Stomach (tissue), 19 donors: ENCODE measurements at places on chromosomes 4 and X.

DNA sequence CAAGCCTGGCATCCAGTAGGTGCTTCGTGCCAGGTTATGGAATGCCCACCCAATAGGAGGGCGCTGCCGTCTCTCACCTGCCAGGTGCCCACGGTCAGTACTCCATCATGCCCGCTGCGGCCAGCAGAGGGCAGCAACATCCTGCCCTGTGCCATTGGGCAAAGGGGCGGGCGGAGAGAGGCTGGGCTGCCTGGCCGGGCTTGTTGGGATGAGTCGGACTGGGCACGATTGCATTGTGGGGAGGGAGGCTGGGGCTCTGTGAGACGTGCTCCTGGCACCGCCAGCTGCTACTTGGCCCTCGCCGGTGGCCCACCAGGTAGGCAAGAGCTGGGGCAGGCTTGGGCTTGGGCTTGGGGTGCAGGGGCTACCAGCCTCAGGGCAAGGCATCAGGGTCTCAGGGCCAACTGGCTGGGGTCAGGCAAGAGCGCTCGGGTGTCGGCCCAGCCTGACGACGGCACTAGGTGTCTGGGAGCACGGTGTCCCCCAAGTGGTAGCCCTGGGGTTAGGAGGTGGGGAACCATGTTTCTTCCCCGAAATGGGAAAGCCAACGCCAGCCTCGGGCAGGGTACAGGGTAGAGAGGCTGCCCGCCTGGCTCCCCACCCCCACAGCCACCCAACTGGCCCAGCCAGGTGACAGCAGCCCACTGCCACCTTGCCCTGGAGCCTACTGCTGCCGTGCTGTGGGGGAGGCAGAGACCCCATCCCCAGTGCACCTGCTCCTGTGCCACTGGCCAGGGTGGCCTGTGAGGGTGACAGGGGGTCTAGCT, at the start of gene PLXNB3:
PLXNB3 (plus strand) TSS at position 261 of the 767 bp plus-strand sequence. CDS start 1,287 bp downstream, outside the sequence.
- H3K27me3 ChIP-seq: peaks cover 3% of the 10 kb centered on the region
- peaks cover 34% of the 10 kb centered on the region for H3K4me1 ChIP-seq
- peak; percentile 89 for DNase-seq
- peak within 1 kb of the TSS; percentile 34 for H3K4me3 ChIP-seq
- no peaks in the 10 kb centered on the region for H3K36me3 ChIP-seq

DNA sequence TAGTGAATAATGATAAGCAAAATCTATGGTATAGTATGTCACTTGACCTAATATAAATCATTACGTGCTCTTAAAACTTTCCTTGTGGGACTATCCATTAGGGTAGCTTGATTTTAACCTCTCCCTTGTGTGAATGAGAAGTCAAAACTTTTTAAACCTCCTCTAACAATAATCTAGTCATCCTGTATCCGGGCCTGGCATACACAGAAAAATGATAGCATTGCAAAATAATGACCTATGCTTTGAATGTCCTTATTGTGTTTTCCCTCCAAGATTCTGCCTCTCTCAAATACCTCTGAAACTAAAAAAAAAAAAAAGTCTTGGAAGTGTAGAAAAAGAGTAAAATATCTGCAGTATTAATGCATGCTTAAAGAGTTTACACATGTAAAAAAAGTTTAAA, 250.0 kb upstream of the NDST3 start:
- DNase-seq: no peak
- no peaks in the 10 kb centered on the region for H3K27me3 ChIP-seq
- H3K4me1 ChIP-seq: no peaks in the 10 kb centered on the region
- no peak overlapping the region for H3K4me3 ChIP-seq

DNA sequence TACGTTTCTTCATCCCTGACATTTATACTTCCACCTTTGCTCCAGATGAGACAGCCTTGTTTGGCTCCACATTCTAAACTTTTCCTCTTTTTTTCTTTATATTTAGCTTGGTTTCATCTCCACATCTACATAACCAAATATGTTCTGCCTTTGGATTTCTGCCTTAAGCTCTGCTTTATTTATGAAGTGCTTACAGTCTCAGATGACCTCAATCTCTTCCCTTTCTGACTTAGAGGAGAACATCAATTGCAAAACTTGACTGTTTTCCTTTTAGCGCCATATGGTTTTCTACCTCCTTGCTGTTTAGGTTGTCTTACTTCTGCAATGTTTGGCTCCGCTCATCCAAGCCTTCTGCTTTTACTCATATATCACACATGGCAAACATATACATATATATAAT, 7.5 kb downstream of the ASB5 start:
- peaks cover 8% of the 10 kb centered on the region for H3K4me1 ChIP-seq
- no peak overlapping the region for H3K4me3 ChIP-seq
- no peak for DNase-seq
- no peaks in the 10 kb centered on the region for H3K27me3 ChIP-seq

- H3K4me1 ChIP-seq: peaks cover 40% of the 10 kb centered on the region
- H3K36me3 ChIP-seq: peaks cover 33% of the 10 kb centered on the region
- no peak overlapping the region for H3K27ac ChIP-seq
- DNase-seq: no peak
- H3K27me3 ChIP-seq: no peaks in the 10 kb centered on the region
Measured at GRCh38 chr4:80062527-80062926, 10.5 kb downstream of the ANTXR2 start.

DNA sequence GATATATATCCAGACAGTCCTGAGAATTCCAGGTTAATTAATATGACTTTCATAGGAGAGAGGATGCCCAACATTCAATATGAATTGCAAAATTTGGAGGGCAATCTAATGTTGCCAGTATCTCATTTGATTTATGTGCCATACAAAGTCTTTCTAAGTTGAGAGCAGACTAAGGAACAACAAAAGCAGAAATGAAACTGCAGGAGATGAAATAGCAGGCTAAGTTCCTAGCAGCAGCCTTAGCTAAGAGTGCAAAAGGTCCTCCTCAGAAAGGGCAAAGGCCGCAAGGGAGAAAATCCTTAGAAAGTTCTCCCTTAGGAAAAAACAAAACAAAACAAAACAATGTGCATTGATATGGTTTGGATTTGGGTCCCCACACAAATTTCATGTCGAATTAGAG, 602.9 kb upstream of the HTR2C start:
- H3K27ac ChIP-seq: no peak overlapping the region
- no peaks in the 10 kb centered on the region for H3K36me3 ChIP-seq
- H3K27me3 ChIP-seq: no peaks in the 10 kb centered on the region
- no peaks in the 10 kb centered on the region for H3K4me1 ChIP-seq
- no peak overlapping the region for H3K4me3 ChIP-seq

GRCh38 chr4:8103421-8104390, 54.9 kb downstream of the ABLIM2 start:
- no peaks in the 10 kb centered on the region for H3K4me1 ChIP-seq
- no peak for DNase-seq
- H3K27me3 ChIP-seq: peaks cover 22% of the 10 kb centered on the region
- no peaks in the 10 kb centered on the region for H3K36me3 ChIP-seq
- no peak overlapping the region for H3K4me3 ChIP-seq
- H3K27ac ChIP-seq: no peak overlapping the region

DNA sequence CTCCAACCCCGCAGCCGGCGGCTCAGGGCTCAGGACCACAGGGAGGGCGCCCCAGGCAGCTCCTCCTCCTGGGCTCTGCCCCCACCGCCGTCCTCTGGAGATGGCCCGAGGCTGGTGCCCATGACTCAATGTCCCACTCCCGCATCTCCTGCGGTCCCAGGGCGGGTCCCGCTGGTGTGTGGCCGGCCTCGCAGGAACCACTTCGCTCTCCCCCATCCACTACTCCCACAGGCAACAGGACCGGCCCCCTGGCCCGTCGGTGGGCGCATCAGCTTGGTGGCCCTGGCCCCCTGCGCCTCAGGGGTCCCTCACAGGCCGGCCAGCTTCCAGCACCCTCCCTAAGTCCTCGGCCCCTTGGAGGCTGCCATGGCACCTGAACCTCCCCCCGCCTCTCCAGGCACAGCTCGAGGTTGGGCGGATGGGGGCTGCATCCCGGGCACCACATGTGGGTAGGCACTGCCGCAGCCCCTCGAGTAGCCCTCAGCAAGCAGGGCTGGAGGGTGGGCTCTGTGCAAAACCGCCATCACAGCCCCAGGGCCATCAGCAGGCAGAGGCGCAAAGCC, 22.8 kb upstream of the SPON2 start:
- H3K4me3 ChIP-seq: no peak overlapping the region
- peak; percentile 2 for DNase-seq
- peaks cover 50% of the 10 kb centered on the region for H3K4me1 ChIP-seq
- peak overlapping the region; percentile 18 for H3K27ac ChIP-seq
- no peaks in the 10 kb centered on the region for H3K36me3 ChIP-seq
- no peaks in the 10 kb centered on the region for H3K27me3 ChIP-seq

DNA sequence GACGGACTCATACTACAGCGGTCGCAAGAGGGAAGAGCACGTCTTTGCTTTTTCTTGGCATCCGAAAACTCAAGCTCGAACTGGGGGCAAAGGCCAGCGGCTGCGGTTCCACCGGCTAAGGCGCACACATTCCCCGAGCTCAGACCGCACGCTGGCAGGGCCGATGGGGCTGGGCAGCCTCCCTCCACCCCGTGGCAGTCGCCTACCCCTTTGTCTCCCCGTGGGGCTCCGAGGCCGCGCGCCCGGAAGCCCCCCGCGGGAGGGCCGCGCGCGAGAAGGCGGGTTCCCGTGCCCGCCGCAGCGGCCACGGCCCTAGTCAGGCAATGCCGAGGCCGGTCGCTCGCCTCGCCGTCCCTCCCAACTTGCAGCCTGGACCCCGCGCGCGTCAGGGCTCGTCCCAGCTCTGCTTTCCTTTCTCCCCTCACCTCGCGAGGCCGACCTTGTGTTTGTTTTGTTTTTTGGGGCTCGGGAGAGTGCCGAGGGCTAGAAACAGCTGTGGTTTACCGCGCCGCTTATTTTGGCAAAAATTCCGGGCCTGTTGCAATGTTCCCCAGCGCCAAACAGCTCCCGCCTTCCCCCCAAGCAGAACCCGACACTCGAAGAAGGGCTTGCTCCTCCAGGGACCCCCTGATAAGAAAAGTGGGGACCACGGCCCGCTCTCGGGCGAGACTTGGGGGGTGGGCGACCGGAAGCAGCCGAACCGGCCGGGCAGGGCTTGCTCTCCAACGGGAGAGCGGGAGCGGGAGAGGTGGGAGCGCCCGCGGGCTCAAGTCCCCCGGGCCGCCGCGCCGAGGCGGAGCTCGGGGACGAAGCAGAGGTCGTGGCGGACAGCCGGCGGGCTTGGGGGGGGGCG, 561 bp upstream of the N4BP2 start:
- DNase-seq: peak; percentile 91
- no peaks in the 10 kb centered on the region for H3K36me3 ChIP-seq
- peak overlapping the region; percentile 98 for H3K27ac ChIP-seq
- peaks cover 38% of the 10 kb centered on the region for H3K4me1 ChIP-seq

DNA sequence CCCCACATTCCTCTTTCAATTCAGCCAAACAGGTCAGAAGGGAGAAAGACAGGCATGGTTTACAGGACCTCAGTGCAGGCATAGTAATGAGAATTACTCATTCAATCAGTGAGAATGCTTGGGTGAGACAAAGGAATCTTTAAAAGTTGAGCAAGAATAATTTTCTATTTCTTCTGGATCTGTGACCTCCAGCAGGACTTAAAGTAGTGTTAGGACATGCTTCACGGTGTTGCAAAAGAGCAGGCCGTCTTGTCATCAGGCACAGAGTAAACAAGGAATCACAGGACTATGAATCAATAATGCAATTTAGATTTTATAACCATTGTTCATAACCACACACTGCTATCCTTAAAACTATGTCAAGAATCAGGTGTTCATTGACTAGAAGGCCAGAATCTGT, 130.6 kb upstream of the GLRA2 start:
- H3K27me3 ChIP-seq: no peaks in the 10 kb centered on the region
- no peak overlapping the region for H3K4me3 ChIP-seq
- H3K27ac ChIP-seq: no peak overlapping the region
- H3K4me1 ChIP-seq: no peaks in the 10 kb centered on the region
- DNase-seq: no peak

DNA sequence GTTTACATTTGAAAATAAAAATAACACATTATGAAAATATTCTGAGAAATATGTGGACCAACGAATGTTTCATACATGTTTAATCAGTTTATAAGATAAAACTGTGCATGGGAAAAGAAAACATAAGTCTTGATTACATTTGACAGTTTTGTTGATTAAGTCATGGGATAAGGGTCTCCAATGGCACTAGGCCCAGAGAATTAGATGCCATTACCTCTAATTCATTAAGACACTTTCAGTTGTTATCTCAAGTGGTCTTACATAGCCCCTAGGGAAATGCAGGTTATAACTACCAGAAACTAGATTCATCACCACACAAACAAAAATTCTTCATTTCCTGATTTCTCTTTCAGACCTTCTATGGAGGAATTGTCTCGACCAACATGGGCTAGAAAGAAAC, 300.8 kb downstream of the PCDH7 start:
- no peak overlapping the region for H3K27ac ChIP-seq
- H3K4me3 ChIP-seq: no peak overlapping the region
- H3K36me3 ChIP-seq: no peaks in the 10 kb centered on the region
- DNase-seq: no peak
- H3K4me1 ChIP-seq: no peaks in the 10 kb centered on the region
- H3K27me3 ChIP-seq: no peaks in the 10 kb centered on the region

DNA sequence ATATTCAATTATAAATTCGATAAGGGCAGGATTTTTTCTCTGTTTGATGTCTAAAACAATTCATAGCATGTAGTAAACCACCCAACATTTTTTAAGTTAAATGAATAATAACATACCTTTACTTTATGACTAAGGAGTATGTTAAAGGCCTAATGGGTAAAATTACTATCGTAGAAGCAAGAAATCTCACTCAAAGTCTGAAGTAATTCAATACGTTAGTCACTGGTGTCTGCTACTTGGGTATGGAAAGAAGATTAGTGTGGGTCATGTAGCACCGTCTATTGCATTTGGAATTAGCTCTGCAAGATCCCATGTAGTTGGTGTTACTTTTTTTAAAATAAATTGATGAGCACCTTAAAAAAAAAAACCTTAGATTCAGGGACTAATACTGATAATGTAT, 374.5 kb downstream of the GRID2 start:
- no peak for DNase-seq
- H3K27ac ChIP-seq: no peak overlapping the region
- H3K27me3 ChIP-seq: no peaks in the 10 kb centered on the region
- no peaks in the 10 kb centered on the region for H3K36me3 ChIP-seq
- no peaks in the 10 kb centered on the region for H3K4me1 ChIP-seq

DNA sequence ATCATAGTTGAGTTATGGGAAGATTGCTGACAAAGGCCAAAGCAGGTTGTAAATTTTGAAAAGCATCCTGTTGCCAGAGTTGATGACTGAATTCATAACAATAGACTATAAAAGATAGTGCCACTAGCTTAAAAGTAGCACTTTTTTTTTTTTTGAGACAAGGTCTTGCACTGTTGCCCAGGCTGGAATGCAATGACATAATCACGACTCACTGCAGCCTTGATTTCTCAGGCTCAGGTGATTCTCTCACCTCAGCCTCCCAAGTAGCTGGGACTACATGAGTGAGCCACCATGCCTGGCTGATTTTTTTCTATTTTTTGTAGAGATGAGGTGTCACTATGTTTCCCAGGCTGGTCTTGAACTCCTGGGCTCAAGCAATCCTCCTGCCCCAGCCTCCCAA, 122.7 kb downstream of the SPOCK3 start:
- no peak overlapping the region for H3K4me3 ChIP-seq
- H3K4me1 ChIP-seq: no peaks in the 10 kb centered on the region
- no peaks in the 10 kb centered on the region for H3K36me3 ChIP-seq
- no peak overlapping the region for H3K27ac ChIP-seq
- no peak for DNase-seq

DNA sequence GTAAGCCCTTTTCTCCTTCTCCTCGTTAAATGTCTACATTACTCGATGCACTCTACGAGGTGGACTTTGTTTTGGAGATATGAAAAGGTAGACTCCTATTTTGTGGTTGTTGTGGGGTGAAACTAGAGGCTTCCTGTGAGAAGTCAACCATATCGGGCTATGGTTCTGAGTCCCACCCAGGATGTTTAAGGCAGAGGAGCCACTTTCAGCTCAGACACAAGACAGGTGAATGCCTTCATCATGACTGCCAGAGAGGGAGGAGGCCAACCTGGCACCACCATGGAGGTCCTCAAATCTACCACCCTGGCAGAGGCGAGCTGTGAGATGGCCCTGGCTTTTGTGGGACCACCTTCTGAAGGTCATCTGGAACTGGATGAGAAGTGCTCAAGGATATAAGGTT, 154.4 kb upstream of the KLF3 start:
- no peak overlapping the region for H3K27ac ChIP-seq
- H3K4me3 ChIP-seq: no peak overlapping the region
